ENCODE measurements at places on chromosomes 12 and 14.

GRCh38 chr12:77033658-77034536 is 31.5 kb downstream of the E2F7 start:
- DNase-seq, result no peak

GRCh38 chr14:21108791-21109190 is 7.9 kb downstream of the TMEM253 start:
- DNase-seq, result no peak

- DNase-seq, result no peak
These were observed 27.9 kb downstream of the BCL2L14 start for GRCh38 chr12:12098691-12099015.

- no peak for DNase-seq
These were observed 19.5 kb downstream of the TRAF3 start for GRCh38 chr14:102796661-102797190.

- no peak for DNase-seq
These were observed 50.2 kb downstream of the ZFYVE26 start for GRCh38 chr14:67766035-67766680.
